ENCODE measurements at places on chromosomes 3 and 15. TPM values are rescaled to one million over a fixed set of nuclear protein-coding genes. Genes with fewer than 3 reads are reported as not detected.

DNA sequence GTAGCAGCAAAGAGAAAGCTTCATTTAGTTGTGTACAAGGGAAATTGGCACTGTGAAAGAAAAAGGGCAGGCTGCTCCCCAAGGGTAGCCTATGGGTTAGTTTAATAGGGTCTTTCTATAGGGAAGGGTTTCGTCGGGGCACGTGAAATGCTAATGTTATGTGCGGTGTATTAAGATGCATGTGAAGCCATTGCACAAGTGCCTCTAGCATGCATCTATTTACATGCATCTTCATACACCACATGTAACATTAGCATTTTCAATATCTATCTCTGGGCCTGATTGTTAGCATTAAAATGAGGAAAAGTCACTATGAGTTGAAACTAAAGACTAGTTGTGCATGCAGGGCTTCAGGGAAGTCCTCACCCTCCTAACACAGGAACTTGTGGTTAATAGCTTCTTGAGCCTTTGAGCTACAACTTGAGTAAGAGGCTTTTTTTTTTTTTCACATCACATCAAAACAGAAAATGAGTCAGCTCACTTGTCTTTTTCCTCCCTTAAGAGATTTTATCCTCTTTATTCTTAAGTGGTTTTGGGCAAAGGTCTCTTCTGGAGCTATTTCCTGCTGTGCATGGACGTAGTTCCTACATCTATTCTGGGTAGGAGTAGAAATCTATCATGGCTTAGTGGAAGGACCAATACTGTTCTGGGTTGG, 613.4 kb downstream of the ZPLD1 start:
- DNase-seq: no peak

GRCh38 chr3:55630280-55630920, 143.3 kb upstream of the WNT5A start:
- no peak for DNase-seq

DNA sequence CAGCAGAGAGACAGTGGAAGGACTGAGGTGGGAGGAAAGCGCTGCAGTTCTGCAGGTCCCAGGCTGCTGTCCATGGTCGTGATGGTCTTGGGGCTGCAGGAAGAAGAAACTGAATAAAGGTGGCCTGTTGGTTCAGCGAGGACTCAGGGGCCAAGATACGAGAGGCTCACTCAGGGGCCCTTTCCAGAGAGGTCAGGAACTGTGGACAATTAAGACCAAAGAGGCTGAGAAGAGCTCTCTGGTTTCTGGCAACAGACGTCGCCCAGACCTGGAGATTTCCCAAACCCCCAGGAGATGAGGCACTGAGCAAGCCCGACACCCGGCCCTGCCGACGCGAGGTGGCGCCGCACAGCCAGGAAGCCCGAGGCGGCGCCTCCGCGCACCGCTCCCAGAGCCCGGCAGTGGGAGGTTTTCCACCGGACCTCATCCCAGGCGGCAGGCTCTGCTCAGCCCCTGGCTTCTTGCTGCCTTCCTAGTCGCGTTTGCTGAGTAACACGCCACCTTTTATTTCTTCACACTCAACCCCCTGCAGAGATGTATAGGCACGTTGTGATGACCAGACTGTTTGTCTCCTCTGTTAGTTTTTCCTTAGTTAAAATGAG, 56.4 kb upstream of the ARRDC4 start:
- peak; percentile 87 for DNase-seq

DNA sequence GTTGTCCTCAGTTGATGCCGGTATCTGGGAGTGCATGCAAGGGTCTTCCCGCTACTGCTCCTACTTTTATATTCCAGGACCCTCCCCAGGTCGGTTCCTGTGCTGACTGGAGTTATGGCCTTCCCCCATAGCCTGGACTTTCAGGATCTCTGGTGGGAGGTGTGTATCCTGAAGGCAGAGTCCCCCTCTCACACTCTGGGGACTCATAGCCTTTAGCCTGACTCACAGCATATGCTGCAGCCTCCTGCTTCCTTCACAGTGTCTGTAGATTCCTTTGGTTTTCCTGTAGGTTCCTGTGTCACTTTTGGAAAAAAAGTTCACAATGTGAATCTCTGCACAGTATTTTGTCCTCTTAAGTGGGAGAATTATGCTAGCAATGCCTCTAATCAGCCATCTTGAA, 180.6 kb upstream of the RBMS3 start:
- DNase-seq: no peak

DNA sequence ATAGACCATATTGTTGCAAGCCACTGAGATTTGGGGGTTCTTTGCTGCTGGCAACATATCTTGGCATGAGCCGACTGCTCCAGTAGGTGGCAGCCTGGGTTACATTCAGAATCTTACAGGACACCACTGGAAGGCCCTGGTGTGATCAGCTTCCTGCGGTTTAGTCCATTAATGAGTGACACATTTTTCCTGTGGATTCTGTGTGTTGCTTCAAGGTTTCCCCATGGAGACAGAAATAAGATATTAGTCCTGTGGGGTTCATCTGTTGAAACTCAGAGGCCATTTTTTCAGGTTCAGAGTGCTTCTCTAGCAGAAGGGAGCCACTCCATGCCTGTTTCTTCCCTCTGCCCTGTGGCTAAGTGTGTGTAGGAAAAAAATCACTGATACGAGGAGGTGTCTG, 116.2 kb downstream of the MFSD1 start:
- DNase-seq: peak; percentile 53

GRCh38 chr3:78048698-78049097, 1008.8 kb downstream of the ROBO2 start:
- no peak for DNase-seq

DNA sequence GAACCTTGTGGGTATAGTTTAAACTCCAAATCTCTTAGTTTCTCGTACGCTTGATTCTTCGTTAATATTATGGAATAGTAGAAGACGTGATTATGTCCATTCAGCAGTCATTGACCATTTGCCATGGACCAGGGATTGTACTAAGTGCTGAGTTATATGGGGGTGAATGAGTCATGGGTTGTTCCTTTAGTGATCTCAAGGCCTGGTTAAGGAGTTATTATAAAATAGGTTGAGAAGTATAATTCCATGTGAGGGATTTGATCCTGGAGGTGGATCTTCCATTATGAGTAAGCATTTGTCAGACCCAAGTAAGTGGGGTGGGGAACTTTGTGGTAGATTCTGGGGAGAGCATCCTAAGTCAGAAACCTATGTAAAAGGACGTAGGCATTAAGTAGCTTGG, 15.4 kb downstream of the NR2C2 start:
- DNase-seq: no peak

The GPR149 gene
- not detected for total RNA-seq

The MB21D2 gene
- total RNA-seq: 23.8 TPM
